ENCODE measurements at places on chromosomes 16 and 17.

GRCh38 chr16:30649725-30650368, 913 bp upstream of the PRR14 start:
- DNase-seq: peak; percentile 58

- DNase-seq: no peak
Observed at GRCh38 chr17:48728232-48729231, at the start of gene HOXB13. TSS of gene HOXB13 (minus strand) at chr17:48728750. CDS start at chr17:48728593, 157 bp downstream.

DNA sequence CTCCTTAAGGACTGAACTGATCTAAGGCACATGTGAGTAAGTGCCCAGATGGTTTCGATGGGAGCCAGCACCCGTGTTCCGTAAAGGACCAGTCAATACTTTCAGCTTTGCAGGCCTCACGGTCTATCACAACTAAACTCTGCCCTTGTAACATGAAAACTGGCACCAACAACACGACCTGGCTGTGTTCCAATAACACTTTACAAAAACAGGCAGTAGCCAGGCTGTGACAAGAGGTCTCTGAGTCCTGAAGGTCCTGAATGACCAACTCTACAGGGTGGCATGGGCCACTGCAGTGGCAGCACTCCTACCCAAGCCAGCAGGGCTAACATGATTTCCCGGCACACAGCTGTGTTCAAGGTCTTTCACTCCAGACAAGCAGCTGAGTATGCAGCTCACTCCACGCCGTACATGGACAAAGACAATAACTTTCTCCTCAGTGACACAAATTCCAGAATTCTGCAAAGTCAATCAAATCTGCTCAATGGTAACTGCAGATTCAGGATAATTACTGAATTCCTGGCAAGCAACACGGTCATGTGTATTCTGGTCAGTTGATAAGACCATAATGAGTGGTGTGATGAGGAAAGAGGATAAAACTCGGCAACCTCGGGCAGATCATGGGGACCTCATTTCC, 15.3 kb downstream of the NPLOC4 start:
- peak; percentile 17 for DNase-seq

GRCh38 chr16:2828876-2829430, 1.1 kb upstream of the ZG16B start:
- DNase-seq: no peak

- no peak for DNase-seq
Observed at GRCh38 chr17:47620503-47621245, 29.0 kb upstream of the KPNB1 start.

GRCh38 chr17:74513987-74514631, 17.2 kb downstream of the CD300LB start:
- DNase-seq: no peak

DNA sequence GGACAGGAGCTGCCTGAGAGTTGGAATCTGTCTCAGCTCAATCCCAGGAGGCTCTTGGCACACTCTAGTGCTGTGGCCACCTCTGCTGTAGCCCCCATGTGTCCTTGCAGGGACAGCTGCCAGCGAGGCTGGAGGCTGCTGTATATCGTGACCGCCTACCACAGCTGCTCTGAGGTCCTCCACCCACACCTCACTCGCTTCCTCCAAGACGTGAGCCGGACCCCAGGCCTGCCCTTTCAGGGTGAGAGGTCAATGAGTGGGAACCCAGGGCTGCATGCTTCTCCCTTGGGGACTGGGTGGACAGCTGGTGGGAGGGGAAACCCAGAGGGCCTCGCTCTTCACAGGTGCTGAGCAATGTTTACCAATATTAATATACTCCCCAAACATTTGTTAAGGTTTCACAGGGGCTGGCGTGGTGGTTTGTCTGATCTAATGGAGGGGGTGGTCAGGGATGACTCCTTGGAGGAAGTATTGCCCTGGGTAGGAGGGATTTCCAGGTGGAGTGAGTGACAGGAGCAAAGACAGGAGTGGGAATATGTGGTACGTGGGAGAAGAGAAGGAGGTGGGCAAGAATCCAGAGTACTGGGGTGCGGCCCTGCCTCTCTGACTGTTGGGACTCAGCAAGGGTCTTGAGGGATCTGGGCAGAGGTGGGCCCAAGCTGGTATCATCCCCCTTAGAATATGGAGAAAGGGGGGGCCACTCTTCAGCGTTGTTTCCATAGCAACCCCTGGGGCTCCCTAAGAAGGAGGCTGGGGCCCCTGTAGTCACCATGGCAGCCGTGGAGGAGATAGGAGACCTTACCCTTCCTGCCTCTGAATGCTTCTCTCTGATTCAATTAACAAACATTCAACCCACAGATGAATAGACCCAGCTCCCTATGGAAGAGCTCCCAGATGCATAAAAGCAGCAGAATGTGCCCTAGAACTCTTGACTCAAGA, 22.2 kb upstream of the ALKBH5 start:
- DNase-seq: no peak

- DNase-seq: no peak
Observed at GRCh38 chr16:30530163-30531037, 4.0 kb upstream of the ZNF768 start.

DNA sequence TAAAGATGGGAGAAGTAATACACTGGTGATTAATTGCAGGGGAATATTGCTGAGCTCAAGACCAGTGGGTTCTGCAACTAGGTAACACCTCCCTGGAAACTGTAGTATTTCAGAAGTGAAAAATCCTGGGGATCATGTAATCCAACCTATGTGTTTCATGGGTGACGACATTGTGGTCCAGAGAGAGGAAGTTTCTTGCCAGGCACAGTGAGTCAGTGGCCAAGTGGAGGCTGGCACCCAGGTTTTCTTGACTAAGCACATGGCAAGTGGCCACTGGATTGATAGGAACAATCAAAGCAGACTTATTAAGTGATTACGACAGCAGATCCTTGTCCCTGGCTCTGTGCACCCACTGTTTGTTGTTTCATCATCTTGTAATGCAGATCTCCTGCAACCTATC, 14.6 kb upstream of the CIITA start:
- no peak for DNase-seq

DNA sequence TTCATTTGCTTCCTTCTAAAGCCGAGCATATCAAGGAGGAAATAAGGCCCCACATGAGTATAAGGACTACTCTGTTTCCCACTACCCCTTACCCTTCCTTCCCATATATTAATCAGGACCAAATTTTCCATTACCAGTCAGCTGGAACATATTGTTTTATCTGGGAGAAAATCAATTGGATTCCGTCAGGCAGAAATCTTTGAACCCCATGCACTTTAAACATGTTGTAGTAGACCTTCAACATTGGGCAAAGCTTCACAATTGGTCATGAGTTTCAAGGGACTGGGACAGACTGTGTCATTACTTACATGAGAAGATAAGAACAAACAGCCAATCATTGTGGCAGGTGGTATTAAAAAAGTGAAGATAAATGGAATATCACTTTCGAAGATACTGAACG, 70.3 kb downstream of the ABCA8 start:
- no peak for DNase-seq

- peak; percentile 59 for DNase-seq
Observed at GRCh38 chr17:32877164-32877764, 340 bp upstream of the MYO1D start.

- DNase-seq: no peak
Observed at GRCh38 chr17:31647661-31648060, 211.4 kb downstream of the COPRS start.

- no peak for DNase-seq
Observed at GRCh38 chr17:75610103-75610984, 22.7 kb downstream of the MYO15B start.

DNA sequence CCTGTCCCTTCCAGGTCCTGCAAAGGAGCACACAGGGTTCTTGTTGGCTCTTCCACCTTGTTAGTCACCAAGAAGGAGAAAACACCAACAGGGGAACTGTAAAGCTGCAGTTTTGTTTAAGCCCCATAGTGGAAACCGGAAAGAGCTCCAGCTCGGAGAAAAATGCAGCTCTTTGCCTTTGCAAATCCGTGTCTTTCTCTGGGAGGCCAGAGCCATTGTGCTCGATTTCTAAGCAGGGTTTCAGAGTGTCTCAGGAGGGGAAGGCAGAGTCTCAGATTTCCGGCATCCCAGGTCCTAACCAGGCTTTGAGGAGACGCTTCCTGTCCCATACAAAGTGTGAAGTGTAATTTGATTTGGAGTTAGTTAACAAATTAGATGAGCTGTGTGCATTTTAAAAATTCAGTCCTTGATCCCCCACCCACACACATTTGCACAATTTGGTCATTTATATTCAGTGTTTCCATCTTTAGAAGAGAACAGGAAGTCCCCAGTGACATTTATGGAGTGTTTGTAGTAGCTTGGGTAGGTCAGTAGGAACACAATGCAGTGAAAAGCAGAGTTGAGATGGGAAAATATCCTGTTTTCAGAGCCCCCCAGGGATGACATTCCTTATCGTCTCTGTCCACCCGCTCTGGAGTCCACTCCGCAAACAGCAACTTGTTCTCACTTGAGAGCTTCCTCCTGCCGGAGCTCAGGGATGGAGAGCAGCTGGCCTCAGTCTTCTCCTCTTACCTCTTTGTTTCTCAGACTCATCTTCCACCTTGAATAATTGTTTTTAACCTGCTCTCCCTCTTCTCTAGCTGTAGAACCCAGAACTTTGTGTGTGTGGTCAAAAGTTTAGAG, 331.9 kb downstream of the SEC14L1 start:
- DNase-seq: no peak

GRCh38 chr17:75105126-75106080, 4.4 kb upstream of the ARMC7 start:
- DNase-seq: no peak

GRCh38 chr16:75023009-75023408, 24.2 kb downstream of the ZNRF1 start:
- DNase-seq: no peak

- peak; percentile 13 for DNase-seq
Observed at GRCh38 chr17:36703860-36704266, 102.5 kb downstream of the MRM1 start.

- DNase-seq: no peak
Observed at GRCh38 chr16:87924041-87924810, 12.1 kb downstream of the CA5A start.

GRCh38 chr16:67548265-67549126, 13.8 kb upstream of the CTCF start:
- no peak for DNase-seq

DNA sequence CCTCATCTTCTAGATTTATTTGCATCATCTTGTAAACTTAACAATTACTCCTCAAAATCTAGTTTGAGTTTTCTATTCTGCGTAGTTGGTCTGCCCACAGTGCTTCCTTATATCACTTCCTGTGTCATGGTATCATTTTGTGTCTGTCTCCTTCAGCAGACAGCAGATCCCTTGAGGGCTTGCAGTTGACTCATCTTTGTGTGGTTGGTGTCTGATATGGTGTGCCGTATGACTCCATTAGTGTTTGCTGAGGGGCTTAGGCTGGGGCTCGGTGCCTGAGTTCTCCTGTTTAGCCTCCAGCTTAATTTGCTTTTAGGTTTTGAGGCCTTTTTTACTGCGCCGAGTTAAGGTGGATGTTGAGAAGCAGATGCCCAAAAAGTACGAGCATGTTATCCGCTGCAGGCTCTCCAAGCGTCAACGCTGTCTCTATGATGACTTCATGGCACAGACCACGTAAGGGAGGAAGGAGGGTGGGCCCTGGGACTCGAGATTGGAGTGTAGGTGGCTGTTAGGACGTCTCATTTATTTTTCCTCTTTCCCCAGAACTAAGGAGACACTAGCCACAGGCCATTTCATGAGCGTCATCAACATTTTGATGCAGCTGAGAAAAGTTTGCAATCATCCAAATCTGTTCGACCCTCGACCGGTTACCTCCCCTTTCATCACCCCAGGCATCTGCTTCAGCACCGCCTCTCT, 16.9 kb downstream of the SRCAP start:
- no peak for DNase-seq

GRCh38 chr16:84750575-84750974, 50.8 kb downstream of the USP10 start:
- no peak for DNase-seq

DNA sequence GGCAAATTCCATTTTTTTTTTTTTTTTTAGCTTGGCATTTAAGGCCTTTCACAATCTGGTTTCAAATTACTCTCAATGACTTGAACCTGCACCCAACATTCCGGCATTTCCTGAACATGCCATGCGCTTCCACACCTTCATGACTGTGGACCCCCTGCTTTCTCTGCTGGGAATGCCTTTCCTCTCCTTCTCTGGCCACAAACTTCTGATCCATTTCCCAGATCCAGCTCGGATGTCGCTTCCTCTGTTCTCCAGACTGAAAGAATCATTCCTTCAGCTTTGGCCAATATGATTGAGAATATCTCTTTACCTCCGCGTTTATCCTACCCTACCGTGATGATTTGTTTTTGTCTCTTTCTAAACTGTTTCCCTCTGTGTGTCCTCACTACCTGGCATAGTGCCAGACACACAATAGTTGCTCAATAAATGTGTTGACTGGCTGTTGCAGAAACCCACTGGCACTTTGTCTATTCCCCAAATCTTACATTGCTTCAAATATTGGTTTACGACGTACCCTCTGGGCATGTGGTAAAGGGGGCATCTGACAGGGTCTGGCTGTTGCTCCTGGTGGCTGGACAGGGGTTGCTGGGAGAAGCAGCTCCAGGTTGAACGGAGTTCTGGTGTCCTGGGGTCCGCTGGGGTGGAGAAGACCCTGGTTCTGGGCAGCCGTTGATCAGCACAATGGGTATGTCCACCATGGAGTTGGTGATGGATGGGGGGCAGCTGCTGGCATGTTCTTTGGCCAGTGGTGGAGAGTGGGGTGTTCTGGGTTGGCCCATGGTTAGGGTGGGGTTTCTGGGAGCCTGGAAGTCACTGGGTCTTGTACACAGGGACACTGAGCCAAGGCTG, 14.7 kb downstream of the TNS4 start:
- DNase-seq: no peak

GRCh38 chr17:31275116-31275515, 21.9 kb downstream of the OMG start:
- no peak for DNase-seq

GRCh38 chr17:76414334-76415295, 30.2 kb downstream of the SPHK1 start:
- DNase-seq: peak; percentile 40

All from substantia nigra (tissue), 51 donors.